ENCODE measurements at places on chromosomes 2 and 18. TPM values are rescaled to one million over a fixed set of nuclear protein-coding genes. Genes with fewer than 3 reads are reported as not detected.

DYNAP gene
- total RNA-seq = not detected

CIDEA gene
- not detected for total RNA-seq

ANKRD53 gene
- total RNA-seq = 0.64 TPM

B3GNT7 gene
- 0.09 TPM for total RNA-seq

TLX2 gene
- not detected for total RNA-seq

HRH4 gene
- total RNA-seq = not detected

KIAA2012 gene
- 0.13 TPM for total RNA-seq

MLPH gene
- 0.26 TPM for total RNA-seq

DLX2 gene
- total RNA-seq = 18.3 TPM
